ENCODE measurements at places on chromosomes 7 and 10.

DNA sequence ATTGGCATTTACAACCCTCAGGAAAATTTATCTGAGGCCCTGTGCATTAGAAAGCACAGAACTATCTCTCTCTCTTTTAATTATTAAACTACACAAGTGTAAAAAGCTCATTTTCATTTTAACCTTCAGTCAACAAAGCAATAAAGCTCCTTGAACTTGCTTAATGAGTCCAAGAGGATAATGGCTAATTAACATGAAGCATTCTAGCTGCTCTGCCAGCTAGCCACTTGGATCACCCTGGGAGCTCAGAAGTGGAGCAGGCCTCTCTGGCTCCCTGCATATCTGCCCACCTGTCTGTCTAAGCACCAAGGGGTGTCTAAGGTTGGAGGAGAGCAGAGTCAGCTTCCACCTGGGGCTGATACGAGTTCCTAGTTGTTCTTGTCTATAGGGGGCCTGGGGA, 56.0 kb upstream of the SLC35G1 start:
- no peak for DNase-seq

DNA sequence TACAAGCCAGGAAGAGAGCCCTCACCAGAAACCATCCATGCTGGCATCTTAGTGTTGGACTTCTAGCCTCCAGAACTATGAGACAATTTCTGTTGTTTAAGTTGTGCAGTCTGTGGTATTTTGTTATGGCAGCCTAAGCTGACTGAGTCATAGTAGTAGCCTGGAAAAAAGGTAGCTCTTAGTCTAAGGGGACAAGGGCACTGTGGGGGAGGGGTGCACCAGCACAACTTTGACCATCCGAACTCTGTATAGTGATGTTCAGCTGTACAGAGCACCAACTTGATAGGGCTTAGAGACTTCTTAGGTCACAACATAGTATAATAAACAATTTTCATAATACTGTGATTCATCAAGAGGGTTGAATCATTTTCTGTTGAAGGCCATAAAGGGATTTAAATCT, 14.3 kb downstream of the EIF4EBP2 start:
- no peak for DNase-seq

DNA sequence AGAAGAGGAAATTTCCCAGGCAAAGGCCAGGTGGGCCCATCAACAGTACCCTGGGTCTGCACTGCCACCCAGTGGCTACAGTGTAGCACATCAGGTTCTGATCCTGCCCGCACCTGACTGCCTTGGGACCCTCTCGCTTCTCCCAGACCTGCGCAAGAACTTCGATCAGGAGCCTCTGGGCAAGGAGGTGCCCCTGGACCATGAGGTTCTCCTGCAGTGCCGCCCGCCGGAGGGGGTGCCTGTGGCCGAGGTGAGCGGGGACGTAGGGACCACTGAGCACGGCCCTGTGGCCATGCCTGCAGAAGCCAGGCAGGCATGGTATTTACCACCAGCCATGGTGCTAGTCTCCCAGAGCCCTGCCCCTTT, 33.9 kb upstream of the SLC29A3 start:
- no peak for DNase-seq

DNA sequence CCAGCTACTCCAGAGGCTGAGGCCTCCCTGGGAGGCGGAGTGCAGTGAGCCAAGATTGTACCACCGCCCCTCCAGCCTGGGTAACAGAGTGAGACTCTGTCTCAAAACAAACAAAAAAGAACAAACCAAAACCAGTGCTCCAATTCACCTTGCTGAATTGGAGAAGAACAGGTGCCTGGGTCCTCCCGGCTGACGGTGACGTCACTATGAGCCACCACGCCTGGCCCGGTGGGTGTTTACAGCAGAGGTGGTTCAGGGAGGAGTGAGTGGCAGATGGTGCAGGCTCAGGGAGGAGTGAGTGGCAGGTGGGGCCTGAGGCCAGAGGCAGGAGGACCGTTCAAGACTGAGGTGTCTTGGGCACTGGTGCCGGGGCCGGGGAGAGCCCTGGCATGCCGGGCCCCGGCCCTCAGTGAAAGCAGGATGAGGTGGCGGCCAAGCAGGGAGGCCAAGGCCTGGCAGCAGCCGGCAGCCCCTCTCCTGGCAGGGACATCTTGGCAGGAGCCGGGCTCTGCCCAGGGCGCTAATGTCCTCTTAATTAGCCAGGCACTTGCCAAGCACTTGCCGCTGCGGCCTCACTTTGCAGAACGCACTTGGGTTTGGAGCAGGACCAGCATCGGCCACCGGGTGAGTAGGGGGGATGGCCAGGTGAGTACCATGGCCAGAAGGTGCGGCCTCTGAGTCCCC, 162.8 kb upstream of the TNRC18 start:
- DNase-seq: no peak

GRCh38 chr7:15199482-15199881, 296.9 kb upstream of the DGKB start:
- DNase-seq: no peak

DNA sequence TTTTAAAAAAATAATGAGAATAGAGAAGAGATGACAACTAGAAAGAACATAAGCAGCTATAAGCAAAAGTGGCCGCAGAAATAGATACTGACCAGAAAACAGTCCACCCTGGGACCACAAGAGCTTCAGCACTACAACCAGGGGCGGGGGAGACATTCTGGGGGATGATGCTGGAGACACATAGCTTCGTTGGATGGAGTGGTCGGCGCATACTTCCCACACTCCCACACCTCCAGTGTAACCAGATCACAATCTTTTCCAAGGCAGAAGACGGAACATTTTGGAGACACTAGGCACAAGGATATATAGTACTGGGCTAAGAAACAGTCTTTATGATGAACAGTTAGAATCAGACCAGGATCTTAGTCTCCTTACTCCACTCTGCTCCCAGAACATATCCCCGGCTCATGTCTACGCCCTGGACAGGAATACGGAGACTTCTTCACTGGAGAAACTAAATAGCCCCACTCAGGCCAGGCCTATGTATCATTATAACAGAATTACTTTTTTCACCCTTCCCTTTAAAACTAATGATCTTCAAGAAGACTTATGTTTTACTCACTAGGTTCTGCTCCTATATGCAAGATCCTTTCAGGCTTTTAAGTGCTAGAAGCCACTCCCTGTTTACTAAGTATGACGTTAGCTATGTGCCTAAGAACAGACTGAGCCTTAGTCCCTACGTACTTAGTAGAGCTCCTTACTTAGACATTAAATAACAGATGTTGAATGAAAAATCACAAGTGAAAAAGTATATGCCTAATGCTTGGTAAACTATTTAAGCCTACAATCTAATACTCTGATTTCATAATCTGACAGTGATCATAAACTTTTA, 169.6 kb downstream of the SRPK2 start:
- no peak for DNase-seq

- no peak for DNase-seq
These were observed 76.8 kb downstream of the CTBP2 start for GRCh38 chr10:125083576-125083920.

DNA sequence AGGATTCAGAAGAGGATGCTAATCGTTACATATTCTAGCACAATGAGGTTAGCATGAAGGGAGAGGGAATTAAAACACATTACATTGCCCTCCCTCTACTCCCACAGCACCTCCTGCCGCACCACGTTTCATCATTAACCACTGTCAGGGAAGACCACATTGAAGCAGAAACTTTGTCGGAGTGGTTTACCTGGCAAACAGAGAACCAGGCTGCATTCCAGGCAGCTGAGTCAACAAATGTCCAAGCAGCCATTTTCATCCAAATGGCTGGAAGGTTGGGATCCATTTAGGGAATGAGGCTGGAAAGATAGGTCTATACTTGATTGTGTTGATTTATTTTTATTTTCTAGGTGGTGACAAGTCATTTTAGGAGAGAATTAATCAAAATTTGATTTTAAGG, 273.6 kb downstream of the DYNC1I1 start:
- no peak for DNase-seq

GRCh38 chr7:121442845-121443244, 46.7 kb upstream of the FAM3C start:
- DNase-seq: no peak

- DNase-seq: no peak
These were observed 10.6 kb downstream of the NACAD start for GRCh38 chr7:45078125-45078681.

DNA sequence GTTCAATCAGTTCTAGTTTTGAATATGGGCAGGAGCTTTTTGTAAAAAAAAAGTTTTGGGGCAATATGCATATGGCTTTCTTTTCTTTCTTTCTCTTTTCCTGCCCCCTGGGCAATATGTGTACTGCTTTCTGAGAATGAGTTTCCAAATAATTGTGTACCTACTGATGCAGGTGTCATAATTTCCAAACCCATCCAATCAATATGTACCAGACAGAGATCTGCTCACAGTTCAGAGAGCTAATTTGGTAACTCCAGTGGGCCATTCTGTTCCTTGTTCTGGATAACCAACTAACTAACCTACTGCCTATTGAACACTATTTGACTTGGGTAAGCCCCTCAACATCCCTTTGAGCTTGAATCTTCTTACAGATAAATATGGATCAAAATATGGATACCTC, 32.6 kb downstream of the HHEX start:
- DNase-seq: no peak

GRCh38 chr10:15196021-15196834, 27.7 kb upstream of the NMT2 start:
- no peak for DNase-seq

DNA sequence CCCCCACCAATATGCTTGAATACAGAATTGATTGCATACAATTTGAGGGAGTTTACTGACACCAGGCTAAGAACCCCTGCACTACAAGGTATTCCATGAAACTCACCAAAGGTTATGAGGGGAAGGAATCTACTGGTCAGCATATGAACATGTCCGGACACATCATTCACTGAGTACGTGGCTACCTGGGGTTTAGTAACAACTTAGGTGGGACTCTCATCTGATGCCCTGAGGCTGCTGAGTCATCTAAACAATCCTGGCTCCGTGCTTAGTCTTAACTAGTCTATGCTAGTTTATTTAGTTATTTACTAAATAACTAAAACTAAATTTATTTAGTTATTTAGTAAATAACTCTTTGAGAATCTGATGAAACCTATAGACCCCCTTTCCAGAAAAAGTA, 11.3 kb downstream of the PI4K2A start:
- no peak for DNase-seq

- no peak for DNase-seq
These were observed 5.0 kb downstream of the CHAT start for GRCh38 chr10:49618821-49619220.

DNA sequence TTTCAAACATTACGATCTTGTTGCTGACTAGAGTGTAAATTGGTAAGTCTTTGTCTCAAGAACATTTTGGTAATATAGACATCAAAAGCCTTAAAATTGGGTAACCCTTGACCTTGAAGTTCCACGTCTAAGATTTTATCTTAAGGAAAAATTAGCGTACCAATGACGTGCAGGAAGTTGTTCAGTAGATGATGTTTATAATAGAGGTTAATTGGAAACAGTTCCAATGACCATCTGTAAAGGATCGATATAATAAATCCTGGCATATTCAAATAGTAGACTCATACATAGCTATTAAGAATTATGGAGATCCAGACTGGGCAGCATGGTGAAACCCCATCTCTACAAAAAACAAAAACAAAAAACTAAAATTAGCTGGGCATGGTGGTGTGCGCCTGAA, 20.5 kb downstream of the GRK5 start:
- DNase-seq: no peak
